ENCODE measurements at places on chromosomes 12 and 14.

DNA sequence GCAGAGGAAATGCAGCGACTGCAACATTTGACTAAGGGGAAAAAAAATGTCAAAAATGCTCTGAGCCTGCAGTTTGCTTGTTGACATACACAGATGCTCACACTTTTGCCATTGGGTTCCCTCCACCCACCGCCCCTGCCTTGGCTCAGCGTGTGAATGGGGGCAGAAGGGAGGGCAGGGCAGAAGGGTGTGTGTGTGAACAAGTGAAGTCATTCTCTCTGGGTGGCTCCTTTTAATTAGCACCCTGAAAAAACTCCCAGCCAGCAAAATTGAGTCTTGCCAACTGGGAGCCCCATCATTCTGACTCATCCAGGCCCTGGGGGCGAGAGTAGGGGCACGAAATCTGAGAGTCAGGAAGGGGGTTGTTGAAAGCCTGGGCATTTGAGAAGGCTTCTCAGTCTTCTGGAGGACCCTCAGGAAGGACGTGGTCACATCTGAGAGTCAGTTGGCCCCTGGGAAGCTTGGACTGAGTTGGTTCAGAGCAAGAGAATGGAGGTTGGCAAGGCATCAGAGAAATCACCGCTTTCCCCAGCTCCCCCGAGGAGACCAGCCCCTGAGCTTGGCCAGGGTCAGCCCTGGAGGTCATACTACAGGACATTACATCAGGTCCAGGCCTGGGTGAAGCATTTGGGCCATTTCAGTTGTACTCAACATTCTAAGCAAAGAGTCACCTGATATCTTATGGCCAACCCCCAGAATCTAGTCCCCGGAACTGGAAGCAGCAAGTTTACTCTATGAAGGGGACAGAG lies 22.7 kb upstream of the KRT78 start:
- DNase-seq, result no peak

- DNase-seq, result no peak
These were observed 303.5 kb upstream of the NPAS3 start for GRCh38 chr14:32635061-32635719.

- DNase-seq, result peak; percentile 75
These were observed 125.8 kb upstream of the AVPR1A start for GRCh38 chr12:63276537-63277365.

- DNase-seq, result peak; percentile 48
These were observed at the start of gene RAB15 for GRCh38 chr14:64971943-64972791. Gene RAB15, minus strand, starts transcription at chr14:64972336. Its CDS starts 260 bp downstream, at chr14:64972076.

GRCh38 chr12:109871668-109872314 lies 8.6 kb downstream of the GLTP start:
- no peak for DNase-seq

DNA sequence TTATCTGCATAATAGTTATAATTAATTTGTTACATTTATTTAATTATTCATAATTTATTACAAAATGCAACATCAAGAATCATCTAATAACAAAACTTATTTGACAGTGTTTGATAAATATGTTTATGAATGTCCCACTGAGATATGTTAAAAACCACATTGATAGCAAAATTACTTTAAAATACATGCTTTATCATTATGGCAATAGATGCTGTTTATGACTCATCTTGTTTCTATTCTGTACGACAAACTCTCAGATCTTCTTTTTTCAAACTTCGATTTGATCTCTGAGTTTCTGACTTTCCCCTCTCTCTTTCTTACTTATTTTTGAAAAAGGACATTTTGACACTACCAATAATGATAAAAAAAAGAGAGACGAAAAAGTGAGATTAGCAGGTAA lies 56.8 kb upstream of the LRRK2 start:
- no peak for DNase-seq

DNA sequence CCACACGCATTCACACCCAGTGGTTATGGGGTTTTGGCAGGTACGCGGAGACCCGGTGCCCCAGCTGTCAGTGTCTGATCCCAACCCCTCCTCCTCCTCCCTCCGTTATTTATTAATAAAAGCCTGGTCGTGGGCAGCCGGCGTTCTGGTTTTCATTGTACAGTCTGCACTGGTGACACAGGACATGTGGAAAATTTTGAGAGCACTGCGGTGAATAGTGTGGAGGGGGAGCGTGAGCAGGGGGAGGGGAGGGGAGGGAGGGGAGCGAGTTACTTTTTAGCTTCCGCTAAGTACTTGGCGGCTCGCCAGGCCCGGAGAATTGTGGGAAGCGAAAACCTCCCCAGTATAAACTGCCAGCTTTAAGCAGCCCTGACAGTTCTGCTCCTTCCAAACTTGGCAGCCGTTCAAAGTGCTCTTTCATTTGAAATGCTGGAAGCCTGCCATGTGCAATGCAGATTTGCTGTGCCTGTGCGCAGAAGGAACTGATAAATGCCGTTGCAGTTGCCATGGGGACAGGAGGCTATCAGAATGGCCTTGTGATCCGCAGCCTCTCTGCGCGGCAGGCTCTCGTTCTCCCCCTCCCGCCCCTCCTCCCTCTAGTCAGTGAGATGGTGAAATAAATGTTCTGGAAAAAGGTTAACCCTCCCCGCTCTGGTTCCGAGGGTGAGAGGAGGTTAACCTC lies 11.7 kb upstream of the IRF2BPL start:
- DNase-seq, result peak; percentile 98

DNA sequence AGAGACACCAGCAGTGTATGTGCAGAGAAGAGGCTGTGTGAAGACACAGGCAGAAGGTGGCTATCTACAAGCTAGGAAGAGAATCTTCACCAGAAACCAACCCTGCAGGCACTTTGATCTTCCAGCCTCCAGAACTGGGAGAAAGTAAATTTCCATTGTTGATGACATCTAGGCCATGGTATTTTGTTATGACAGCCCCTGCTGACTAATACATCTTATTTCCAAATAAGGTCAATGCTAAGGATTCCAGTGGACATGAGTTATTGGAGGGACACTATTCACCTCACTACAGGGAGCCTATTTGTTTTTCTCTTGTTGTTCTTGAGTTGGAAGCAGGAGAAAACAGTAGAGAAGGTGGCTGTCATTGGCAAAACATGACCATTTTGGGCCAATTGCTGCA lies 88.5 kb upstream of the RIN3 start:
- no peak for DNase-seq

- DNase-seq, result no peak
These were observed 194.6 kb upstream of the KRR1 start for GRCh38 chr12:75705749-75706711.

DNA sequence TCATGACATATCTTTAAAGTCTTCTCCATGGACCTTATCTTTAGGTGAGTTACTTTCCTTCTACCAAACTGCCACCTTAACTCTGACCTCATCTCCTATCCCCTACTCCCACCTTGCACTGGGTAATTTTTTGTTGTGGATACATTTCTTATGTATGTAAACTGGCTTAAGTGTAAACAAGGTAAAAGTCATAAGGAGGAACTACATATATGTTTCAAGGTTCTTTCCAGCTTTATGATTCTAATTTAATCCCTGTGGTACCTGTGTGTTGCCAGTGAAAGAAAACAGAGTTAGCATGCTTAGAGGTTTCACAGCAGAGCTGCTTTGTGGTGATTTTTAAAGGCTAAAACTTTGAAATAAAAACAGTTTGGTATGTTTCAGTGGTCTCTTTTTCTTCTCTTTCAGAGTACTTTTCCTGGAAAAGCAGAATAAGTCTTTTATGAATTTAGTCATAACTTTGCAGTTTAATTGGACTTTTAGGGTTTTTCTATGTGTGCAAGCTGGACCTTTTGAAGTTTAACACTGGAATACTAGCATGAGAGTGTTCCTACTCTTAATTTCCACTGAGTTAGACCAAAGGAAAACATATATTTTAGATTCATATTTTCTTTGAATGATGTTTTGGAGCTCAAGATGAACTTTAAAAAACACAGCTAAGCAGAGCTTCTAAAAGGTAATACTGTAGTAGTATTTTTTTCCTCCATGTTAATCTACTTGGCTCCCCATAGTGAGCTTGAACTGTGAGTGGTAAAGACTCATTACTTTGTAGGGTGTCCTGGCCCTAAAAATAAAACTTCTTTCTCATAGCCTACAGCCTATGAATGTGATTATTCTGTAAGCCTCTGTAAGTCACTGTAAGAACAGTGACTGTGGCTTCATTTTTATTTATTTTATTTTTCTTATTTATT lies 105.4 kb downstream of the FUT8 start:
- DNase-seq, result no peak

DNA sequence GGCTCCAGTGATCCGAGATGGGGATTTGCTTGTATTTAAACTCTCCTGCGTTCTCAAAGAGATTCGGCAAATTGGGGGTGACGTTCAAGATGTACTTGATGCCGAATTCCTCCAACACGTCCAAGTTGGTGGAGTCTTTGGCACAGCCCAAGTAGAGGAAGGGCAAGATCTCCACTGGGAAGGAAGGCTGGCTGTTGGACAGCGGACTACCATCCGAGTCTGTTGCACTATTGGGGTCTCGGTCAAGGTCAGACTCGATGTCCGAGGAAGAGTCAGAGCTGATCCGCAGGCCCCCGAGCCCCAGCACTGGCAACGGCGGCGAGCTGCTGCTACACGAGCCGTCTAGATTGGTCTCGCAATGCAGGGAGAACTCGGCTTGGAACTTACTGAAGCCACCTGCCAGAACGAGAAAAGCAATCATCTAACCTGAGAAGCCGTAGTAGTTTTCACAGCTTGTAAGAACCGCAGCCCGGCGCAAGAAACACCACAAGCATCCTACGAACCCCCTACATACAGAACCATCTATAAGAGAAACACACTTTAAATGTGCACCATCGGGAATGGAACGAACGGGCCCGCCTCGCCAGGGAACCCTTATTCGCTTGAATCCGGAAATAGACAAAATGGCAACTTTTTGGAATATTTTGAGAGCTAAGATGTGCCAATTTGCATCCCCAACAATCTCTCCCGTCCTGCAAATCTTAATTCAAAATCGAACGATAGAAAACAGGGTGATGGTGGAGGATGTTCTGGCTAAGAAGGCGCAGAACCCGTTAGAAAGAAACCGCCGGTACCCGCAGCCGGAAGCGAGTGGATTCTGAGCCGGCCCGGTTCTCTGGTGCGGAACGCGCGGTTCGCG lies 1.4 kb downstream of the DUSP6 start:
- no peak for DNase-seq

- DNase-seq, result no peak
These were observed 19.4 kb upstream of the PPM1A start for GRCh38 chr14:60229614-60230013.

DNA sequence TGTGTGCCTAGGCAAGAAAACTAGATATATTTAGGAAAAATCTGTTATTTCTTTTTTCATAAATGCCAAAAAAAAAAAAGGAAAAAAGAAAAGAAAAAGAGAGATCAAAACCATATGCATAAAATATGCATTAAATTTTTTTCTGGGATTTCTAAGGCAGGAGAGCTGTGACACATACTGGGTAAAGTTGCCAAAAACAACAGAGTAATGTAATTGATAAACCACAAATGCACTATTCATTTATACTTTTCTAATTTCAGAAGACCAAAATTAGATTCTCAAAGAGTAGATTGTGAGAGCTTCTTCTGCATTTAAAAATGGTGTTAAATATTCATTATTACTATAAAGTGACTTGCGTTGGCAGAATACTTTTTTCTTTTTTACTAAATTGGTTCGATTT lies 673.8 kb upstream of the MGAT4C start:
- no peak for DNase-seq

- no peak for DNase-seq
These were observed 11.3 kb upstream of the ERP27 start for GRCh38 chr12:14949631-14950030.

GRCh38 chr12:90004319-90005074 lies 295.9 kb upstream of the ATP2B1 start:
- no peak for DNase-seq

DNA sequence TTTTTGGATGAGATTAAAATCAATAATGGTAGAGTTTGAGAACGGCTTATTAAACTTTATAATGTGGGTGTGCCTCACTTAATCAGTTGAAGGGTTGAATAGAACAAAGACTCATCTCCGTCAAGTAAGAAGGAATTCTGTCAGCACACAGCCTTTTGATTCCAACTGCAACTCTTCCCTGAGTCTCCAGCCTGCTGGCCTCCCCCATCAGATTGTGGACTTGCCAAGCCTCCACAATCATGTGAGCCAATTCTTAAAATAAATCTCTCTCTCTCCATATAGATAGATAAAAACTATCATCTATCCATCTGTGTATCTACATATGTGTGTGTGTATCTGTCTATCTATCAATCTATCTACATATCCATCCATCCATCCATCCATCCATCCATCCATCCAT lies 127.4 kb upstream of the BTG1 start:
- DNase-seq, result no peak

DNA sequence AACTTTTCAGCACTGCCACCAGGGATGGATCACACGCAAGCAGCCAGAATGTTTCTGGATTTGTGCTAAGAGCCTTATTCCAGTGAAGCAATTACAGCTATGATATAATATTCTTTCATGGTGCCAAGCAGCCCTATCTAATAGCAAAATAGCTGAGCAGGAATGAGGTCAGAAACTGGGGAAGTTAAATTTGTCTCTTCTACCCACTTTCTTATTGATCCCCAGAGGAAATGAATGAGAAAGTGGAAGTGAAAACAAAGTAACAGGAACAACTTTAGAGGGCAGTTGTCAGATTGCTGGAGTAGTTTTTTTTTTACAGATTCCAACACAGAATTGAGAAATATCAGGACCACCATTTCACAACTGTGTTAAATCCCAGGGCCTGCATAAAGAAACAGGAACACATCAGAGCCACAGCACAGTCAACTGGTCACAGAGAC lies 44.8 kb downstream of the GCH1 start:
- no peak for DNase-seq

GRCh38 chr14:92964124-92965109 lies 41.5 kb downstream of the CHGA start:
- DNase-seq, result no peak

DNA sequence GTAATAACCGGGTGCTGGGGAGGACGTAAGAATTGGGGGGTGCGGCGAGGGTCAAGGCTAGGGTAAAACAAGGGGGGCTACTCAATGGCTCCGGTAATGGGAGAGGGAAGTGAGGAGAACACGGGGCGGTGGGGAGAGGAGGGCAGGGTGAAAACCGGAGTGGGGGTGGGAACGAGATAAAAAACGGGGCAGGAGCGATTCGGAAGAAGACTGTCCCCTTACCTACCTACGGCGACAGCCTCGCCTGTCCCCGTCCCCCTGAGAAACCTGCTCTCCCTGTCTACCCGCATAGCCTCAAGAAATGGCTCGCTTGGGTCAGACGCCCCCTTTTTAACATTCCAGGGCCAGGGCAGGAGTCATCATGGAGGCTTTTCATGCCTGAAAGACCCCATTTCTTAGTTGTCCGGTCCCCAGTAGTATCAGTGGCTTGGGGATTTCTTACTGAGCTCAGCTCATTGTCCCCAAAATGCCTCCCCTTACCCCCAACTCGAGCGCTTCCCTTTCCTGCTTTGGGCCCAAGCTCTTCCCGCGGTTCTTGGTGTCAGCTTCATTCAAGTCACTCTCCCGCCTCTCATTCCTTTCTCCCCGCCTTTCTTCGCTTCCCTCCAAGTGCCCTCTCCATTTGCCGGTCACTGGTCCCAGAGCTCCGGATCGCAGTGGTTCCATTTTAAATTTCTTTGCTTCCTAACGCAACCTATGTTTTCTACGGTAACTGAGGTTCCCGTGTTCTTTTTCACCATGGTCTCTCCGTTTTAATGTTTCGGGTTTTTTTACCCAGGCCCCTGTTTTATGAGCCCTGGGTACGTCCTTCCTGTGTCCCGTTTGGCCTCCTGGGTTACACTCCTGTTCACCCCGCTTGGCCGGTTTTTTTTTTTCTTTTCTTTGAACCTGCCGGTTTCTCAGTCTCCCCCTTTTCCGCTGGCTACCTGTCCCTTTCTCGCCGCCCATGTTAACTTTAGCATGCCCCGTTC lies 1.2 kb upstream of the WSB2 start:
- DNase-seq, result peak; percentile 44

Measured in NCI-H82 (cell line).